Activated CD4-positive, alpha-beta memory T cell treated with anti-CD3 and anti-CD28 coated beads for 36 hours (primary cell): ENCODE measurements at places on chromosomes 2 and 18. TPM values are rescaled to one million over a fixed set of nuclear protein-coding genes. Genes with fewer than 3 reads are reported as not detected.

- H3K27ac ChIP-seq, result no peak overlapping the region
- H3K36me3 ChIP-seq, result no peaks in the 10 kb centered on the region
- H3K4me1 ChIP-seq, result no peaks in the 10 kb centered on the region
- no peak overlapping the region for H3K4me3 ChIP-seq
Measured at GRCh38 chr2:224098481-224099230, 59.6 kb upstream of the SERPINE2 start.

GRCh38 chr2:27885661-27886060, 4.5 kb downstream of the RBKS start:
- peaks cover 10% of the 10 kb centered on the region for H3K36me3 ChIP-seq
- H3K4me3 ChIP-seq, result no peak overlapping the region
- H3K4me1 ChIP-seq, result peaks cover 20% of the 10 kb centered on the region
- DNase-seq, result no peak
- H3K27me3 ChIP-seq, result no peaks in the 10 kb centered on the region
- H3K27ac ChIP-seq, result no peak overlapping the region

GRCh38 chr2:178913049-178913441, 105.8 kb upstream of the TTN start:
- H3K27ac ChIP-seq, result no peak overlapping the region
- H3K4me1 ChIP-seq, result peaks cover 6% of the 10 kb centered on the region
- no peaks in the 10 kb centered on the region for H3K36me3 ChIP-seq
- no peak for DNase-seq
- H3K4me3 ChIP-seq, result no peak overlapping the region
- no peaks in the 10 kb centered on the region for H3K27me3 ChIP-seq

- no peak for DNase-seq
- no peak overlapping the region for H3K4me3 ChIP-seq
- H3K27ac ChIP-seq, result no peak overlapping the region
- H3K4me1 ChIP-seq, result no peaks in the 10 kb centered on the region
Measured at GRCh38 chr18:53283708-53284107, 940.8 kb downstream of the MBD2 start.

DNA sequence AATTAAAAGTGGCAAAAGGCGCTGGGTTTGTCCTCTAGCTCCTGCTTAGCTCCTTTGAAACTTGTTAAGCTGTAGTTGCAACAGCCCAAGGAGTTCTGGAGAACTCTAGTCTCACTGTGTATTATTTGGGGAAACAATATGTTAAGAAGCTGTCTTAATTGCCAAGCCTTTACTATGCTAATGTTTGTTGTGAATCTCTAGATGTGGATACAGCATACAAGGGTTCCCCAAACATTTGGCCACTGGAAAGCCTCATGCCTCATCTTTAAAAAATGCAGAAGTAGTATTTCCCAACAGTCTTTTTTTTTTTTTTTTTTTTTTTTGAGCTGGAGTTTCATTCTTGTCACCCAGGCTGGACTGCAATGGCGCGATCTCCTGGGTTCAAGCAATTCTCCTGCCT, 236.7 kb downstream of the PRKCE start:
- no peaks in the 10 kb centered on the region for H3K36me3 ChIP-seq
- H3K27ac ChIP-seq, result no peak overlapping the region
- no peak for DNase-seq
- no peaks in the 10 kb centered on the region for H3K27me3 ChIP-seq

RBKS gene
- total RNA-seq, result 9.2 TPM

CD226 gene
- 66.8 TPM for total RNA-seq

CYP27C1 gene
- total RNA-seq, result not detected

FAM110C gene
- total RNA-seq, result 3.1 TPM

LIMS4 gene
- 3.3 TPM for total RNA-seq
